RCC 7860 (cell line): ENCODE measurements at places on chromosomes 4 and X.

DNA sequence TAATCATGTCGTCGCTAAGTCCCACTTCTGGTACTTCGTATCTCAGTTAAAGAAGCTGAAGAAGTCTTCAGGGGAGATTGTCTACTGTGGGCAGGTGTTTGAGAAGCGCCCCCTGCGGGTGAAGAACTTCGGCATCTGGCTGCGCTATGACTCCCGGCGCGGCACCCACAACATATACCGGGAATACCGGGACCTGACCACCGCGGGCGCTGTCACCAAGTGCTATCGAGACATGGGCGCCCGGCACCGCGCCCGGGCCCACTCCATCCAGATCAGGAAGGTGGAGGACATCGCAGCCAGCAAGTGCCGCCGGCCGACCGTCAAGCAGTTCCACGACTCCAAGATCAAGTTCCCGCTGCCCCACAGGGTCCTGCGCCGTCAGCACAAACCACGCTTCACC lies 11.3 kb downstream of the PNCK start:
- peak; percentile 14 for DNase-seq

DNA sequence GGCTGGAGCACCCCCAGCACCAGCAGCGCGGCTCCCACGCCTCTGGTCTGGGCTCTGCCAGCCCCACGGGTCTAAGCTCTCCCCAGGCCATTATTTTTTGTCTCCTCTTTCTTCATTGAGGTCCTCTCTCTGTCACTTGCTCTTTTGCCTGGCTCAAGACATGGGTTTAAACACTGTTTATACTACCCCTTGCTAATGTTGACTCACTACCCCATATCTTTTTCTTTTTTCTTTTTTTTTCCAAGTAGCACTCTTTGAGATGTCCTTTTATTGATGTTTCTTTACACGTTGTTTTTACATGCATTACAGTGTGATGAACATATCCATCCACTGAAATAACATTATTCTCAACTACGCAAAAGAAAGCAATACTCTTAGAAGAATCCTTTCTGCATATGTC lies 1.7 kb upstream of the ERVMER34-1 start:
- no peak for DNase-seq

DNA sequence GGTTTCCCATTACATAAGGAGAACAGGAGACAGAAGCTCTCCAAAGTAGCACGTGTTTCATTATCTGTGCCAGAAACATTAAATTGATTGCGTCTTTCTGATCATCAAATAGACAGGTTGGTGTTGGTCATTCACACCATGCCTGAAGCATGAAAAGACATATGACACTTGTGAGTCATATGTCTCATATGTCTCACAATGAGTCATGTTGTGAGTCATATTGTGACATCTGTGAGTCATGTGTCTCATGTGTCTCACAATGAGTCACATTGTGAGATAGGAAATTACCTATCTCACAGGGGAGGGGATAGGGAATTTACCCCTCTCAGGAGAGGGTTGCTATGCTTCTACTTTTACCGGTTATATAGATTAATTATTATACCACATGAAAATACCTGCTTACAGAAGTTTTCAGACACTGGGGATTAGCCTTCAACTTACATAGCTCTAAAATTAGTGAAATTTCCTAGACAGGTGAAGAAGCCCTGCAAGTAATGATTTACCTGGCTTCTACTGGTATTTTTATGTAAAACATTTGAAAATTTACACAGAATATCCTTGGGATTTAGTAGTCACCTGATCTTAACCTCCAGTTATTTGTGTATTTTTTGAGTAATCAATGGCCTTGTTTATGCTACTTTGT lies 80.8 kb downstream of the NPFFR2 start:
- DNase-seq = peak; percentile 87

DNA sequence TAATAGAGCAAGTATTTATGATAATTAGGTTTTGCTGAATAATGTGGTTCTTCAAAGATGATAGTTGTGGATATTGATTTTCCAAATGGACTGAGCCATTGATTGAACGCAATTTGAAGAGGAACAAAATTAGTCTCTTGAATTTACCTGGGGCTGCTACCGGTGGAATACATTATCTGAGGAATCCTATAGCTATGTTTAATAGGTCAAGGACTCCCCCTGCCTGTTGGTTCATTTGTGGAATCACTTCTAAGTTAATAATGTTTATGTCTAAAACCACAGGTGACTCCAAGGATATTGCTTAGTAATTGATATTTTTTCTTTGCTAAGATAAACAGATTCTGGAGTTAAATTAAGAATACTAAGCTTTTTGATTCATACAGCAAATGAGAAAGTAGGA lies 576.0 kb upstream of the PABPC4L start:
- no peak for DNase-seq

DNA sequence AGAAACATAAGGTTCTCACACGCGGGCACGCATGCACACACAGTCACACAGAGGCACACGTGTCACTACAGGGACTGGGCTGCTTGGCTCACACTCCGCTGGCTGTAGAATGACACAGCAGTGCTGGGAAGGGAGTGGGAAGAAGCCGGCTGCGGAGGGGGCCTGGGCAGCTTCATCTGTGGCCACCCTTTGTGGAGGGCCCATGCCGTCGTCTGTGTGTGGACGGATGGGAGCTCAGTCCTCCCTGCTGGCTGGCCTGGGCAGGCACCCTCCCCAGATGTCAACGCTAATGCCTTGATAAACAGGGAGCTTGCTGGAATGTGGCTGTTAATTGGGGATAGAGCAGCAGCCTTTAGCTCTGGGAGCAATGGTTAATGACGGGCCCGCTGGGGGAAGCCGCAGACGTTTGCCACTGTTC lies 621.1 kb downstream of the BCOR start:
- no peak for DNase-seq

DNA sequence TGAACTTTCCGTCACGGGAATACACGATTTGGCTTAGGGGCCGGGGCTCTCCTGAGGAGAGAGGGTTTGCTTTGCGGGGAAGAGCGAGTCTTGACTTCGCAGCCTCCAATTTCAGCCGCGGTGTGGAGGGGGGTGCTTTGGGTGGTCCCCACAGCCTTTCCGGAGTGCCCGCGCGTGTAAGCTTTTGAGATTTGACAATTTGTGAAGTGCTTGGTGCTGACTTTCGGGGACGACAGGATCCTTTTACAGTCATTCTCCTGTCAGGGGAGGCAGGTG lies 355 bp downstream of the SCML1 start:
- DNase-seq = no peak

DNA sequence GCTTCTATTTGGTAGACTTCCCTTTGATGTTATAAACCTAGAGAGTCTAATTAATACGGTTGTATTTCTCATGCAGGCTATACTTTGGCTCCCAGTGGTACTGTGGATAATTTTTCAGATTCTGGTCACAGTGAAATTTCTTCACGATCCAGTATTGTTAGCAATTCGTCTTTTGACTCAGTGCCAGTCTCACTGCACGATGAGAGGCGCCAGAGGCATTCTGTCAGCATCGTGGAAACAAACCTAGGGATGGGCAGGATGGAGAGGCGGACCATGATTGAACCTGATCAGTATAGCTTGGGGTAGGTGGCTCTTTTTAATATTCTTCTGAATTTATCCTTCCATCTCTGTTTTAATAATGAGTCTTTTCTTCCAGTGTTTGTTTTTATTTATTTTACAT lies 249.7 kb downstream of the RAPGEF2 start:
- no peak for DNase-seq

DNA sequence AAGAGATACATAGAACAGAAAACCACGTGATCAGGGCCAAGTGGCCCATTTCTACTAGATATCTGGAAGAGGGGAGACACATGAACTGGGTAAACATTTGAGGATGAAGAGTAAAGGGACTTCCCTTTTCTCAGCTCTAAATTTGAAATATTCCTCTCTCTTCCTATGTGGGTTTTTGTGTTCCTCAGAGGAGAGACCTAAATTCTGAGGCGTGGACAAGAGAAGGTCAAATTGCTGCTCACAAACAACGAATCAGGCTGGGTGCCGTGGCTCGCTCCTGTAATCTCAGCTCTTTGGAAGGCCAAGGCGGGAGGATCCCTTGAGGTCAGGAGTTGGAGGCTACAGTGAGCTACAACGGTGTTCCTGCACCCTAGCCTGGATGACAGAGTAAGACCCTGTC lies 216.0 kb downstream of the PTTG2 start:
- no peak for DNase-seq

- DNase-seq = no peak
These were observed 979.6 kb downstream of the RPA4 start for GRCh38 chrX:97863261-97863660.

DNA sequence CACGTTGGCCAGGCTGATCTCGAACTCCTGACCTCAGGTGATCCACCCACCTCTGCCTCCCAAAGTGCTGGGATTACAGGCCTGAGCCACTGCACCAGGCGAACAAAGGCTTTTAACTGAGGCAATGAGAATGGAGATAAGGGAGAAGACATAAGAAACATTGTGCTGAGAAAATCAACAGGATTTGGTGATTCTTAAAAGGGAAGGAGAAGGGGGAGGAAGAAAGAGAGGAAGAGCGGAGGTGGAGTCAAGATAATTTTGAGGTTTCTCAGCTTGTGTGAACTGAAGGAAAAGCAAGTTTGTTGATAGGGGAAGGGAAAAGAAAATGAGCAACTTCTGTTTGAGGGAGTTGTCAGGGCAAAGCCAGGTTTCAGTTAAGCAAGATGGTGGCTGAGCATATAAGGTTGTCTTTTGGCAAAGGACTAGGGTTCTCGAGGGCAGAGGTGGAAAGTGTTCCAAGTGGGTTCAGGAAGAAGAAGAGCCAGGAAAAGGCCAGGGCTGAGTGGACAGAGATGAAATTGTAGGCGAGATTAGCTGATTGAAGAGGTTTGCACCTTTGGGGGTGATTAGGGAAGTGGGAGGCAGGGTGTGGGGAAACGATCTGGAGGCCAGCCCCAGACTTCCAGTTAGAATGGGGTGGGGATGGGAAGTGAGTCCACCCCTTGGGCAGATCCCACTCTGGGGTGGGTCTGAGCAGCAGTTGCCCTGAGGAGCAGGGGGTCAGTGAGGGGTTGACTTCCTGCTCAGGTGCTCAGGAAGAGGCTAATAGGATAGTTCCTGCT lies 7.8 kb downstream of the DOCK11 start:
- DNase-seq = no peak

DNA sequence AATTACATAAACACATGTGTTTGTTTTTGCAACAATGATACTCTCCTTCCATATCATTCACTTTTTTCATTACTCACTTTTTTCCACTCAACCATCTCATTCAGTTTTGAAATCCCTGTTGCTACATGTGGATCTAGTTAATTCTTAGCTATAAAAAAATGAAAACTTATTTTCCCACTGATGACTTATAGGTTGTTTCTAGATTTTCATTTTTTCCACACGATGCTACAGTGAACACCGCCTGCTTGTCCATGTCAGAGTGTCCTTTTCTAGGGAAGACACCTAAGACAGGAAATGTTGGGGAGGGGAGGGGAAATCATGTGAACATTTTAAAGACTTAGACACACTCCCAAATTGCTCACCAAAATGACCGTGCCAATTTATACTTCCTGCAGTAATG lies 70.2 kb downstream of the SUPT20HL2 start:
- no peak for DNase-seq

DNA sequence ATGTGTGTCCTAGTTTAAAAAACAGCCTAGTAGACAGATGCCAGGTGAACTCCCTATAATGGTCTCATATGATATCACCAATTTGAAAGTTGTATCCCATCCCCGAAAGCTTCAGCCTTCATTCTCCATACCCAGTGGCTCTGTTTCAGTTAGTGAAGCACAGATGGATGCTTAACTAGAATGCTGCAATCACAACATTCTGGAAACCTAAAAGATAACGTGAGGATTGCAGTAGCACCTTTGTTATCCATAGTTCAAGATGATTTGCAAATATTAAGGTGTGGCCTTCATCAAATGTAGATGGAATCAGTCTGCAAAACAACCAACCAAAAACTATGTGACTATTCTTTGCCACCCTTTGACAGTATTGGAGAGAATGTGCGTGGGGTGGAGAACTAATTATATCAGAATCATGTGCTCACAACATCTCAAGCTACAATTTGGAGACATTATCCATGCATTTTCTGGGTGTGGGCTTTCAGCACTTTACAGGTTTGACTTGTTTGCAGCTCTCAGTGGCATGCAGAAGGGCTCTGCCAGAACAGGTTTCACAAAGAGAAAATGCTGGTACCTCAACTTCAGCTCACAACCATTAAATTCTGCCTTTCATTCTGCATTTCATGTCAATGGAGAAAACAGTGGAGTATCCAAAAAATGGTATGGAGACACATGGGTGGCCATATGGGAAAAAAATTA lies 18.3 kb upstream of the PPID start:
- DNase-seq = no peak

GRCh38 chrX:63686878-63687714 lies 97.9 kb downstream of the ARHGEF9 start:
- peak; percentile 21 for DNase-seq
